ENCODE measurements at places on chromosomes 5 and 9.

DNA sequence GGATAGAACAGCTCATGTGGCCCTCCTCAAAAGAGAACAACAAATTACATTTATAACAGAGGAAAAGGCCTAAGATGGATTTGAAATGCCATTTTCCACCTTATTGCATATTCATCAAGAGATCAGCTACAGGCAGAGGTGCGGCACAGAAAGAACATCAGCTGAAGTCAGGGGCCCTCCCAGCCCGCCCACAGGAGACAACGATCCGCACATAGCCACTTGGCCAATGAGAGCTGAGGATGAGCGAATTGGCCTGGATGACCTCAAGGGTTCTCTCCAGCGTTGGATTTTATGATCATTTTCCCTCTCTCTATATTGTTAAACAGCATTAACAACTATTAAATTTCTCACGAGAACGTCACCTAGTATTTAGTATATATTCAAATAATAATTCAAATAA lies 97.6 kb downstream of the GNAQ start:
- no peak for DNase-seq

DNA sequence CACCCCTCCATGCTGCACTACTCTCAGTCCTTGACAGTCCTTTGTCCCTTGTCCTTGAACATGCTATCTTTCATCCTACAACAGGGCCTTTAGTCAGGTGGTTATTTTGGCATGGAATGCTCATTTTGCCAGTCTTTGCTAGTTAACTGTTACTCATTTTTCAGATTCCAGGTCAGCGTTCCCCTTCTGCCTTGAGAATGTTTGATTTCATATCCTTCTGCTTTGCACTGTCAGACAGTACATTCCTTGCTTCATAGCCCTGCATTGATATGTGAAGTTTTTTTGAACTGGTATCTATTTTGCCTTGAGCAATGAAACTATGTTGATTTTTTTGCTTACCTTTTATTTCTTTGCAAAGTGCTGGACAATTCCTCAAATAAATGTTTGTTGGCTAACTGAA lies 638.2 kb upstream of the SEMA6A start:
- DNase-seq: no peak

DNA sequence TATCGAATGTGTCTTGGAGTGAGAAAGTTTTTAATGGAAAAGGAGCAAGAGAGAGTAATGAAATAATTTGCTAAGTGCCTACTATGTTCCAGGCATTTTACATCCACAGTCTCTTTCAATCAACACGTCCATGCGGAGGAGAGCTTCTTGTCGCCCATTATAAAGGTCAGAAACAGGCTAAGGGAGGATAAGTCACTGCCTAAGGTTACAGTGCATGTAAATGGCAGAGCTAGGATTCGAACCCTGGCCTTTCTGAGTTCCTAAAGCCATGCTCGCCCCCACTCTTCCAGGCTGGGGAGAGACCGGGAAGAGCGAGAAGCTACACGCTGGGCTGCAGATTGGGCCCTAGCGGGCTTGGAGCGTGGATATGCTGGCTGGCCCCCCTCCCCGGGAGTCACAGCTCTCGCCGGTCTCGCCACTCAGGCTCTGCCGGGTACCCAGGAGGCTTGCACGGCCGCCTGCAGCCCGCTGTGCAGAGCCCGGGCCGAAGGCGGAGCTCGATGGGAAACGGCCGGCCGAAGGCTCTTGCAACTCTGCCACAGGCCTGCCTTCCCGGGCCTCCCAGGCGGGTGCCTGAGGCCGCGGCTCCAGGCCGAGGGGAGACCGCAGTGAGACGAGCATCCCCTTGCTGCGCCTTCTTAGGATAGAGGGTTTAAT lies 775 bp upstream of the LHX2 start:
- no peak for DNase-seq

DNA sequence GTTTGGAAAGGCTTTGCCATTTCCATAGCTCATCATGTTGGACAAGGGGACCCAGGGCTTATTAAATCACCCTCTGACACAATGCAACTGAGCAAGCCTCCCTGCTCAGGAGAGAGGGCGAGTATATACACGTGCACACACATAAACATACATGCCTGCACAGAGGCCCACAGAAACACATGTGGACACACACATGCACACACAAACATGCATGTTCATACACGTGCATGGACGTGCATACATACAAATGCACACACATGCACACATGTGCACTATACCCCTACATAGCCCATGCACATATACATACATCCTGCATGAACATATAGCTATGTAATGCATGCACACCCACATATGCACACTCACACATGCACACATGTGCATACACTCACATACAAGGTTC lies 99.5 kb upstream of the ALDH1B1 start:
- no peak for DNase-seq

- DNase-seq: peak; percentile 88
Measured at GRCh38 chr9:15909297-15909696, 356.5 kb downstream of the CCDC171 start.

DNA sequence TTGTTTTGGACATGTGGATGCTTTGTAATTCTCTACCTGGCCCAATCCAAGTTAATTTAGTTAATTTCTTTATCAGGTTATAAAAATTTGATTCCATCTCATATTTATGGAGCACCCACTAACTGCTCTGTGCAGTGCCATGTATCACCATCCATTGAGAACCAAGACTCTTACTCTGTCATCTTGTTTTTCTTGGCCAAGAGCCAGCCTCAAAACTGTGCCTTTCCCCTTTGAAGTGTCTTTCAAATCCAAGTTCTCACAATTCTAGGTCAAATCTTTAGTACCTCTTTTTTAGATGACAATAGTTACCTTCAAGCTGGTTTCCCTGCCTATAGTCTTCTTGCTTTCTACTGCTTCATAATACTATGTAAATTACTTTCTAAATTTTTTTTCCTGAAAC lies 3.2 kb downstream of the COMMD10 start:
- DNase-seq: no peak

DNA sequence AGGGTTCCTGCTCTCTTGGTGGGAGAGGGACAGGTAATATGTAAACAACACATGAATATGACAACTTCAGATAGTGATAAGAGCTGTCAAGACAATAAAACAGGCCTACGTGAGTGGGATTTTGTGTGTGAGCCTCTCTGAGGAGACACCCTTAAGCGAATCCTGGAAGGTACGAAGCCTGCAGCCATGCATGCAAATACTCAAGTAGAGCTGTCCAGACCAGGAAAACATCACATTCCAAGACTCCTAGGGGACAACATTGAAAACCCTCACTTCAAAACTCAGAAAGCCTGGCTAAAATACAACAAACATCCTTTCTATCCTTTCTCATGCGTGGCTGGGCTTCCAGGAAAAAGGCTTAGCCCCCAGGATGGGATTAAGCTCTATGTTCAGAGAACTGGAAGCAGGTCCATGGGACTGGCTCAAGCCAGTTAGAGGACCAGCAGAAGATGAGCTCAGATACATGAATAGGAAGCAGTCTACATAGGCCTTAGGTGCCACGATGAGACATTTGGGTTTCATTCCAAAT lies 124.8 kb upstream of the IQGAP2 start:
- no peak for DNase-seq

DNA sequence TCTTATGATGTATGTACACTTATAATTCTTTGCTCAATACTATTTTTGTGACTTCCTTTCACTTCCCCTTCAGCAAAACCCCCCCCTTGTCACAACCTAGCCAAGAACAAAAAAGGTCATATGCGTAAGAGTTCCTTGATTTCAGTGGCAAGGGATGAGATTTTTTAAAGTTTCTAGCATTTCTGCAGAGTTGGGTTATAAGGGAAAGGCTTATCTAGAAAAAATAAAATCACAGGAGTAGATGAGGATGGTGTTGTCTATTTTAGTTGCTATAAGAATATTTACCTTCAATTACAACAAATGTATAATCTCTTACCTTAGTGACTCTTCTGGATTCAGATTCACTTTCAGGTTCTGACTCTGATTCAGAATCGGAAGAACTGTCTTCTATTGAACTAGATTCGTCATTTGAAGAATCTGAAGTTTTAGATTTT lies 184.6 kb downstream of the AP3B1 start:
- DNase-seq: no peak

DNA sequence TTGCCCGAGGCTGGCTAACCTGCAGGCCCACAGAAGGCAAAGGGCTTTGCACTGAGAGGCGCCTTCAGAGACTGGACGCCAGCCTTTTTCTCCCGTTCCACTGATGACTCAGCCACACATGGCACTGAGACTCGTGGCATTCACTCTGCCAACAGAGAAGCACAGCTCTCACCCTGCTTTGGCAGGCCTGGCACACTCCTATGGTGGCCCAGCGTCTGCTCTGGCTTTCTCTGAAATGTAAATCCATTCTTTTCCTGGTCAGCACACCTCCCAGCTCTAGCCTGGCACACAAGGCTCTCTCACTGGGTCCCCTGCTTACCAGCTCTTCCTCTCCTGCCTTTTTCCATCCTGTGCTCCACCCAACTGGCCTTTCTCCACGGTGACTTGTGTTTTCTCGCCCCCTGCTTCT lies 5.9 kb upstream of the MELK start:
- no peak for DNase-seq

GRCh38 chr5:2487152-2487763 lies 264.2 kb downstream of the IRX2 start:
- DNase-seq: no peak

DNA sequence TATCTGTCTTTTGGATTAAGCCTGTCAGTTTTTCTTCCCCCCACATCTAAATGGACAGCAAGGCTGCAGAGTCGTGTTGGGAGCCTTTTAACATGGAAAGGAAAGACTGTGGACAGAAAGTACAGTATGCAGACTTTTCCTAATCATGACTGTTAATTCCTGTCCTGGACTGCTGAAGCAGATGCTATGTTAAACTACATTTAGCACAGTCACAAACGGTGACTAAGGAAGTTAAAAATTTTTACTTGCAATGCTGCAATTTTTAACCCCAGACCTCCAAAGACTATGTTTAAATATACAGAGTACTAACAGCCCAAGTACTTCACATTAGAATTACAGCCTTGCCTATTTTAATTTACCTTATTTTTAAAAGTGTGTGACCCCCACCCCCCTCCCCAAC lies 51.8 kb downstream of the ELAVL2 start:
- no peak for DNase-seq

- DNase-seq: no peak
Measured at GRCh38 chr5:1448511-1449011, 3.3 kb upstream of the SLC6A3 start.

DNA sequence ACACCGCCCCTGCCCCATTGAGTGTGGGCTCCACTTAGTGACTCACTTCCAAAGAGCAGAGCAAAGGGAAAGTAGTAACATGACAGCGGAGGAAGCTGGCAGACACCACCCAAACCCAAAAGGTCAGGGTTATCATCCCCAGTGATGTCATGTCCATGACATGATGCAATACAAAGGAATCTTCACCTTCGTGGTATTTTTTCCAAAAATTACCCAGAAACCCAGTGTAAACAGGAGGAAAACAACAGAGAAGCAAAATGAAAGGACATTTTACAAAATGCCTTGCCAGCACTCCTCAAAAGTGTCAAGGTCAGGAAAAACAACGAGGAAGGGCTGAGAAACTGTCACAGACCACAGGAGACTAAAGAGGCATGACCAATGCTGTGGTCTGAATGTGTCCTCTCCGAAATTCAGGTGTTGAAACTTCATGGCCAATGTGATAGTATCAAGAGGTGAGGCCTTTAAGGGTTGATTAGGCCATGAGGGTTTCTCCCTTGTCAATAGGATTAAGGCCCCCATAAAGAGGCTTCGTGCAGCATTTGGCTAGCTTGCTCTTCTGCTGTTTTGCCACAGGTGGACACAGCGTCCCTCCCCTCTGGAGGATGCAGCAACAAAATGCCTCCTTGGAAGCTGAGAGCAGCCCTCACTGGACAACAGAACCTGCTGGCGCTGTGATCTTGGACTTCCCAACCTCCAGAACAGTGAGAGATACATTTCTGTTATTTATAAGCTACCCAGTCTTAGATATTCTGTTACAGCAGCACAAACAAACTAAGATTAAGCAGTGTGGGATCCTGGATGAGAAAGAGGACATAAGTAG lies 30.5 kb upstream of the MED10 start:
- peak; percentile 26 for DNase-seq

GRCh38 chr9:78248635-78249034 lies 12.8 kb downstream of the CEP78 start:
- no peak for DNase-seq

DNA sequence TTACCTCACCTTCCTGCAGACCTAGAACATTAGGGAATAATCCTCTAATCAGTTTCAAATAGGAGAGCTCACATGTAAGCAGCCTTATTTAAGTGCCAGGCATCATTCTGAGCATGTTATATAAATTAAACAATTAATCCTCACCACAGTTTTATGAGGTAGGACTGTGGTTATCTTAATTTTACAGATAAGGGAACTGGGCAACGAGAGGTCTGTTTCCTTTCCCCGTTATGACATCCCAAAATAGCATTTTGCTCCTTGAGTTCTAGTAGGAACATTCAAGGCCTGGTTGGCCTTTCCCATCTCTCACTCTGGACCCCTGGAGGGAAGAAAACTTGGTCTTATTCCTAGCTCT lies 19.1 kb upstream of the IFNB1 start:
- no peak for DNase-seq

GRCh38 chr9:70962761-70963440 lies 158.5 kb downstream of the TRPM3 start:
- peak; percentile 24 for DNase-seq

- DNase-seq: no peak
Measured at GRCh38 chr5:172405226-172406107, 48.9 kb downstream of the SH3PXD2B start.

DNA sequence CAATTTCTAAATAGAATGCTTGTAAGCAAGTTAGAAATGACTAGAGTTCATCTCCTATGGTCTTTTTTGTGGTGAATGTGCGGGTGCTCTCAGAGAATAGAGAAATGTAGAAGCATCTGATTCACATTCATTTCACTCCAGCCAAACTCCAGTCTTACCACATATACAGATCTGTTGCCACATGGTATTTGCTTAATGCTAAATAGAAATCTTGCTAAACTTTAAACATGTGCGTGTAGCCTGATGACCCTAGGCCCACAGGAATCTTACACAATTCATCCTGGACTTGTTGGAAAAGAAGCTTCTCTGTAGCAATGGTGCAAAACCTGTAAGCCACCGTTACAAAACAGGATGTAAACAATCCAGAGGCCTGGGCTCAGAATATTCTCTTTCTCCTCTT lies 135.2 kb downstream of the PCSK1 start:
- DNase-seq: peak; percentile 99

DNA sequence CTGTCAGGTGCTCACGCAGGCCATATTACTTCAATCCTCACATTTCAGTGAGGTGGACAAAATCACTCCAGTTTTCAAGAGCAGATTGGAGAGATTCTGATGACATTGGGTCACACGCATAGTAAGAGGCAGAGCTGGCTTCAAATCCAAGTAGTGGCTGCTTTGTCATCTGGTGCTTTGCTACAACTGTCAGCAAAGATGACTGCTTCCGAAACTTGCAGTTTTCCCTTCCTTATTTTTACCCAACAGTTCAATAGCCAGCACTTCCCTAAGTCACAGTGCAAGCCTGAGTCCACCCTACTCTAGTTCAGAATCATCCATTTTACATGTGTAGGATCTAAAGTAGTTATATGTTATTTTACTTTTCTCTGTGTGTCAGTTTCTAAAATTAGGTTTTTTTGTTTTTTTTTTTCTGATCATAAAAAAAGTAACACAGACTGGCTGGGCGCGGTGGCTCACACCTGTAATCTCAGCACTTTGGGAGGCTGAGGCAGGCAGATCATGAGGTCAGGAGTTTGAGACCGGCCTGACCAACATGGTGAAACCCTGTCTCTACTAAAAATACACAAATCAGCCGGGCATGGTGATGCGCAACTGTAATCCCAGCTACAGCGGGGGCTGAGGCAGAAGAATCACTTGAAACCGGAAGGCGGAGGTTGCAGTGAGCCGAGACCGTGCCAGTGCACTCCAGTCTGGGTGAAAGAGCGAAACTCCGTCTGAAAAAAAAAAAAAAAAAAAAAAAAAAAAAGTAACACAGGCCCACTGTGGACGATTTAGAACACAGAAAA lies 49.6 kb downstream of the ANKDD1B start:
- DNase-seq: no peak
